Myocyte (in vitro differentiated cells): ENCODE measurements at places on chromosomes 16 and 17. TPM values are rescaled to one million over a fixed set of nuclear protein-coding genes. Genes with fewer than 3 reads are reported as not detected.
A peak's percentile ranks its signal among the peaks of the same experiment; 100 is the strongest.

DNA sequence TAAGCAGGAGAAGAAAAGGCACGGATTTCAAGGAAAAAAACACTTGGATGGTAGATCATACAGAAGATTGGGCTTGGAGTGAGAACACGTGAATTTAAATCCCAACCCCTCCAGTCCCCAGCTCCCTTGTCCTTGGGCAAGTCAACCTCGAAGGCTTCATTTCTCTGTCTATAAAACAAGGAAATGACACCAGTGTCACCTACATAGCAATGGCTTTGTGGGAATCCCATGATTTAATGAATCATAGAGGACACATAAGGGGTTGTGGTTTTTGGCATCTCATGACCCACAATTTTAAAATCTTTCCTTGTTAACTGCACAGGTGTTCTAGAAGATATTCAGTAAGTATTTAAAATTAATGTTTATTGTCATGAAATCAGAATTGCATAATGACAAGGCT, 8.2 kb upstream of the CCL2 start:
- DNase-seq: no peak

DNA sequence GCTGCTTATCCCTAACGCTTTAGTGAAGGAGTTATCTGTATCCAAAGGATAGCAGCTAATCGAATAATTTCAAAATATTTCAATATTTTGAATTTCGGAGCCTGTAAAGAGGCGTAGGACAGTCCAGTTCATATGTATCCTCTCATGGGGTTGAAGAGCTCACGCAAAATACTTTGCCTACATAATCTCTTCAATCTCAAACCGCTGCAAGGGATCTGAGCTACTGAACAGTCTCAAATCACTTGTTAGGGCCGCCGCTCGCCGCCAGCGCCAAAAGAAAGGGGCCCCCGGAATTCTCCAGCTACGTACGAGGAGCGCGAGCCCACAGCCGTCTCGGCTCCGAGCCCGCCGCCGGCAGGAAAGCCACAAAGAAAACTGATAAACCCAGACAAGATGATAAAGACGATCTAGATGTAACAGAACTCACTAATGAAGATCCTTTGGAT, 601 bp upstream of the RFWD3 start:
- no peak for DNase-seq

DNA sequence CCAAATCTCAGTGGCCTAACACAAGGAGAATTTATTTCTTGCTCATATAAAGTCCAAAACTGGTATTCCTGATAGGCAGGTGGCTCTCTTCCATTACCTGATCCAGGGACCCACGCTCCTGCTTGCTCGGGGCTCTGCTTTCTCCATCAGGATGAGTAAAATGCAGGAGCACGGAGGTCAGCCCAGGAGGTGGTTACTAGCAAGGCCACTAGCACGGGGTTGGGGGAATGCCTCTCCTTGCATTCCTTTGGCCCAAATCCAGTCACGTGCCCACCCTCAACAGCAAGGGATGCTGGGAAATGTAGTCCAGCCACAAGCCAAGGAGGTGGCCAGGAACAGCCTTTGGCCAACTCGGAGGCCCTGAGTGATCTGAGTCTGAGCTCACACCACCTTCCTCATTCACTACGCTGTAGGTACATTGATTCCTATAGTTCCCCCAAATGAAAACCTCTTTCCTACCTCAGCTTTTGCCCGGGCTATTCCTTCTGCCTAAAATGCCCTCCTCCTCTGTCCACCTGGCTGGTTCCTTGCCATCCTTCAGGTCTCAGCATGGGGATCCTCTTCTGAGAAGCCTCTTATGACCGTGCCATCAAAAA, 38.3 kb upstream of the HAPSTR1 start:
- DNase-seq: peak; percentile 61

The TBC1D3 gene
- not detected in 2 replicates for total RNA-seq

The PPM1D gene
- 9.2 and 9.7 TPM in 2 replicates for total RNA-seq

- no peak for DNase-seq
These were observed 1.9 kb upstream of the SALL1 start for GRCh38 chr16:51152691-51153576.

GRCh38 chr16:11744075-11744470, 1.4 kb upstream of the TXNDC11 start:
- DNase-seq: no peak

The SMG1 gene
- 24.8 and 30.7 TPM in 2 replicates for total RNA-seq

GRCh38 chr16:78709137-78709884, 609.9 kb downstream of the WWOX start:
- no peak for DNase-seq

GRCh38 chr17:71639865-71640264, 481.0 kb upstream of the SOX9 start:
- no peak for DNase-seq

- no peak for DNase-seq
These were observed 3.6 kb downstream of the RNF166 start for GRCh38 chr16:88702371-88703210.

The LLGL1 gene
- 23.0 and 31.2 TPM in 2 replicates for total RNA-seq

- DNase-seq: no peak
These were observed 58.3 kb downstream of the NT5M start for GRCh38 chr17:17361543-17361866.

The ALOX12 gene
- total RNA-seq: not detected in 2 replicates

GRCh38 chr16:15925631-15926030, 23.8 kb upstream of the ABCC1 start:
- no peak for DNase-seq

- DNase-seq: no peak
These were observed 91.5 kb upstream of the HAS3 start for GRCh38 chr16:69013991-69014390.

GRCh38 chr17:3890878-3891219, 2.0 kb downstream of the CAMKK1 start:
- DNase-seq: peak; percentile 61

The OR3A3 gene
- not detected in 2 replicates for total RNA-seq
